ENCODE measurements at places on chromosomes 13 and 19.

- no peak for DNase-seq
Observed at GRCh38 chr19:8143041-8143440, 6.4 kb downstream of the FBN3 start.

- no peak for DNase-seq
Observed at GRCh38 chr13:20431687-20432384, 93.8 kb downstream of the CRYL1 start.

GRCh38 chr13:58906329-58907007 is 1257.3 kb downstream of the DIAPH3 start:
- no peak for DNase-seq

- no peak for DNase-seq
Observed at GRCh38 chr19:45045671-45046353, 7.0 kb downstream of the CLASRP start.

- no peak for DNase-seq
Observed at GRCh38 chr19:10587022-10587838, at the start of gene AP1M2. TSS of gene AP1M2 (minus strand) at chr19:10587312. CDS start at chr19:10587231, 81 bp downstream.

- no peak for DNase-seq
Observed at GRCh38 chr19:6753178-6754031, 13.8 kb downstream of the SH2D3A start.

DNA sequence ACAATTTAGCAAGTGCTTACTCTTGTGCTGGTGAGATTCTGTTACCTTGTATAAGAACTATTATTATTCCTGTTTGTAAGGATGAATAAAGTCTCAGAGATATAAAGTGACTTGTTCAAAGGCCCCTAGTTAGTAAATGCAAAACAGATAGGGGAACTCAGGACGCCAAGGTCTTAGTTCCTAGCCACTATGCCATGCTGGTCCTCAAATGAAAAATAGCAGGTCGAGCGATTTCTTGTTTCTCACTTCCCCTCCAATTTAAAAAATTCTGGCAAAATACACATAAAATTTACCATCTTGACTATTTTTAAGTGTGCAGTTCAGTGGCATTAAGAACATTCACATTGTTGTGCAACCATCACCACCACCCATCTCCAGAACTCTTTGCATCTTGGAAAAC is 1.1 kb downstream of the TECR start:
- no peak for DNase-seq

GRCh38 chr13:82758044-82758443 is 1124.2 kb downstream of the SLITRK1 start:
- DNase-seq: no peak

- DNase-seq: no peak
Observed at GRCh38 chr19:16476401-16476800, 4.6 kb upstream of the EPS15L1 start.

DNA sequence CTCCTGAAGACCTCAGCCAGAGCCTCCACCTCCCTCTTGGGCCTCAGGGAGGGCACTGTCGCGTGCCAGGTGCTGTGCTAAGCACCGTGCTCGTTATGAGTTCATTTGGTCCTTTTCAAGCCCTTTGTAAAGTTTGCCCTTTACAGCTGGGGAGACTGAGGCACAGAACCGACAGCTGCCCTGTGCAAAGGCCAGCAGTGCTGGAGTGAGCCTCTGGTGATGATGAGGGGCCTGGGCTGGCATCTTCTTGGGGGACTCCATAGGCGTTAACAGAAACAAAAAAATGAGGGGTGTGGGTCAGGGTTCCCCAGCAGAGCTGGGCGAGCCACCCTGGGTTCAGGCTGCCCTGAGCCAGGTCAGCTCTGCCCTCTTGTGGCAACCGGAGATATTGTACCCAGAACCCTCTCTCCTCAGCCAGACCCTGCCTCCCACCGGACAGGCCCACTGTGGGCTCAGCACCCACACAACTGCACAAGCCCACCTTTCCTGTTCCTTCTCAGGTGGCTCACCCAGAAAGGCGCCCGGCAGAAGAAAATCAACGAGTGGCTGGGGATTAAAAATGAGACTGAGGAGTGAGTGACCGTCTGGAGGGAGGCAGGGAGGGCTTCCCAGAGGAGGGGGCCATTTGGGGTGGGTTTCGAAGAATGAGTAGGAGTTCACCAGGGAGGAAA is 5.5 kb upstream of the IFI30 start:
- no peak for DNase-seq

DNA sequence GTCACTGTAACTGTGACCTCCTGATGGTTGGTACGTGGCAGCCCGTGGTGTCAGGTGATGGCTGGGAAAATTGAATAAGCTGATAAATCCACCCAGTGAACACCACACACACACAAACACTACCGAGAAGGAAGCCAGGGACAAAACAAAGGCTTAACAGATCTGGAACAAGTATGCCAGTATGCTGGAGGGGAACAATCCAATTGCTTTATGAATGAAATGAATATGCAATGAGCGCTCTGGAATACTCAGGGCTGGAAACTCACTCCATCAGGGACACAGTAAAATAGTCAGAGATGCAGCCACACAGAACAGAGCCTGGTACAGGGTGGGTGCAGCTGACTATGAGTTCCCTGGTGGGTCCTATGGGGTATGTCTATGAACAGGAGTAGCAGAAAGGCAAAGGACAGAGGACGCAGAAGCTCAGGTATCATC is 16.7 kb downstream of the TMTC4 start:
- no peak for DNase-seq

DNA sequence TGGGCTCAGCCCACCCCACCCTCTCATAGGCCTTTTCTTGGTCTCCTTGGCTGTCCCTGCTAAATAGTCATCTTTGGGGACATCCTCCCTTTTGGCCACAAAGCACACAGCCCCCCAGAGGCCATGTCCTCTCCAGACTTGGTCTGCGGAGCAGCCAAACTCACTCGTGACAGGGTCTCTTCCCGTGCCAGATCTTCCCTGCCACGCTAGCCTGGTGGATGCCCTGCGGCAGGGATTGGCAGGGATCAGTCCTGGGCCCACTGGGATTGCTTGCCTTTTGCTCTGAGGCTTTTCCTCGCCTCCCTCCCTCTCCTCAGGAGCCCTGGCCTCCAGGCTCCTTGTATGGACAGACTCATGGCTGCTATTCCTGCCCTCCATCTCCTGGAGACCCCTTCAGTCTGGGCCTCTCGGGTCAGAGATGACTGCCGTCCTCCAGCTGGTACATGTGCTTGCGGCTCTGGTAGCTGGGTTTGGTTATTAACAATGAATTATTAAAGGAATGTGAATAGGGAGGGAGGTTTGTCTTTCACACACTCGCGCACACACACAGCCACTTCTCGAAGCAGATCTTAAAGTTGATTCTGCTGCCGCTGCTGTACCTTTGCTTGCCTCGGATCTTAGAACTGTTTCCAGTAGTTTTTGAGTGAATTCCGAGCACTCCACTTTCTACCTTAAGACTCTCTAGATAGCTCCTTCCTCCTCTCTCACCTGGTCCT is 45.1 kb downstream of the NFIX start:
- no peak for DNase-seq

GRCh38 chr13:23859904-23860303 is 29.3 kb downstream of the MIPEP start:
- no peak for DNase-seq

GRCh38 chr19:2777952-2778683 is 5.0 kb downstream of the SGTA start:
- DNase-seq: no peak

GRCh38 chr13:51632591-51633362 is 48.5 kb downstream of the WDFY2 start:
- DNase-seq: no peak

DNA sequence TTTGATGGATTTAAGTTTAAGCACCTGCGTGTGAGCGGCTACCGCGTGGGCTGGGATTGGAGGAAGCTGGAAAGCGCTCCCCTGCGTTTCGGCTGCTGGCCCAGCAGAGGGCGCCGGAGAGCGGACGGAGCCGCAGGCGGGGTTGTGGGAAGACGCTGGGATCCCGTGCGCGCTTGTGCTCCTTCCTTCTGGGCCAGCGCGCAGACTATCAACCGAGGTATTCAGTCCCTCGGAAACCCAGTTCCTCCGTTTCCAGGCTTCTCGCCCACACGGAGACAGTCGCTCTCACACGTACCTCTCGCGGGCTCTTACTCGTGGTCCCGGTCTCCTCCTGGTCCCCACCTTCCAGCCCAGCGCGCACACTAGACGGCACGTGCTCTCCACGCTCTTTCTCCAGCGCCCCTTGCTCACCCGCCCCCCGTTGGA is 28.8 kb downstream of the EPN1 start:
- DNase-seq: peak; percentile 26

- DNase-seq: peak; percentile 72
Observed at GRCh38 chr19:37817180-37817981, 38.0 kb upstream of the ZNF573 start.

- no peak for DNase-seq
Observed at GRCh38 chr19:13848340-13848677, 28.6 kb upstream of the NANOS3 start.

GRCh38 chr19:35908010-35908441 is at the start of gene TYROBP:
TSS of gene TYROBP (minus strand) at chr19:35908295. CDS start at chr19:35908228, 67 bp downstream.
- DNase-seq: no peak

- DNase-seq: no peak
Observed at GRCh38 chr13:60619461-60619860, 222.4 kb downstream of the TDRD3 start.

GRCh38 chr13:27988520-27988919 is at the start of gene URAD:
TSS of gene URAD (minus strand) at chr13:27988693. CDS start at chr13:27988637, 56 bp downstream.
- DNase-seq: no peak

- no peak for DNase-seq
Observed at GRCh38 chr19:56933014-56933705, 92.6 kb upstream of the PEG3 start.

DNA sequence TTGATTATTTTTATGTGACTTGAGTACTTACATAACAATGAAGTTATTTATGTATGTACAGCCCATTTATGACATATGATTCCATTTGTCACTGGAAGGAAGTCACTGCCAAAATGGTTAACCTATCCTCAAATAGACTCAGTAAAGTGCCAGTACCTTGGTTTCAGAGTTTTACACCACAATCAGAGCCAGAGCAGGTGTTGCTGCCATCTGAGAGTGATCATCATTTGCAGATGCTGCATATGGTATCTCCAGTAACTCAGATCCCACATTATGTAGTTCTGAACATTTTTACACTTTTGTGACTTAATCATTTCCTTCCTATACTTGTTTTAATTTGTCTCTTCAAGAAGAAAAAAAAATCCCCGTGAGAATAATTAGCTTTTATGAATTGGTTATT is 313.3 kb downstream of the HS6ST3 start:
- no peak for DNase-seq

GRCh38 chr13:72427757-72428528 is 299.5 kb downstream of the MZT1 start:
- DNase-seq: no peak

GRCh38 chr13:81738364-81738763 is 1397.4 kb upstream of the SPRY2 start:
- no peak for DNase-seq

GRCh38 chr13:105442949-105443699 is 1092.3 kb downstream of the EFNB2 start:
- no peak for DNase-seq

DNA sequence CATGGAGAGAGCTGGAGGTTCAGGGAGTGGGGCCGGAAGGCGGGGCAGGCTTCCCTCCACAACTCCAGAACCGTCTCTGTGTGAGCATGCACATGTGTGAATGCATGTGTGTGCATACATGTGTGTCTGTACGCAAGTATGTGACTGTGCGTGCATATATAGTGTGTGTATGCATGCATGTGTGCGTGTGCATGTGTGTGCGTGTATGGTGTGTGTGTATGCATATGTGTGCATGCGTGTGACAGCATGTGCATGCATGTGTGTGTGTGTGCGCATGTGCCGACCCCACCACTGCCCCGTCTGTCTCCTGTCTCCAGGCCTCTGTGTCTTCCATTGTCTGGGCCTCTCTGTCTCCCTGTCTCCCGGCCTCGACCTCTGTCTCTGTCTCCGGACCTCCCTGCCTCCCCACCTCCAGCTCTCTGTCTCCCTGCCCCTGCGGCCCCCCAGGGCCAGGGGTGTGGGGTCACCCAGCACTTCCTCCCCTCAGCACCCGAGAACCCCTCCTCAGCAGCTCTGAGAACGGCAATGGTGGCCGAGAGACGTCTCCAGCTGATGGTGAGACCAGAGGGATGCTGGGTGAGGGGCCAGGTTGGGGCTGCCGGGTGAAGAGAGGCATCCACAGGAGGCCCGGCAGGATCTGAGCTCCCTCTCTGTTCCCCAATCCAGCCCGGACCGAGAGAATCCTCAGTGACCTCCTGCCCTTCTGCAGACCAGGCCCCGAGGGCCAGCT is 22.5 kb downstream of the ARHGEF1 start:
- DNase-seq: no peak

GRCh38 chr13:52599037-52599847 is 43.0 kb upstream of the HNRNPA1L2 start:
- no peak for DNase-seq

DNA sequence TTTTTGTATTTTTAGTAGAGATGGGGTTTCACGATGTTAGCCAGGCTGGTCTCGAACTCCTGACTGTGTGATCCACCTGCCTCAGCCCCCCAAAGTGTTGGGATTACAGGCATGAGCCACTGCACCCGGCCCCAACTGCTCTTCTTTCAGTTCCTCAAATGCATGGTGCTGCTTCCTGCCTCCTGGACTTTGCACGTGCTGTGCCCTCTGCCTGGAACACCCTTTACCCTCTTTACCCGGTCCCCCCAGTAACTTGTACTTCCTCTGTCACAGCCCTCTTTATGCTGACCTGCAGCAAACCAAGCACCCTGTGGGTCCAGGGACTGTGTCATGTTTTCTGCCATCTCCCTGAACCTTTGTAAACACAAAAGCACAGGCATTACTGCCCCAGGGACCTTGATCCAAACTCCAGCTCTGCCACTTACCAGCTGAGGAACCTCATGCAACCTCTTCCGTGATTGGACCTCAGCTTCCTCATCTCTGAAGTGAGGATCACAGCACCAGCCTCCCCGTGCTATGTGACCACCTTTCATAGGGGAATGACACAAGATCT is 3.8 kb downstream of the BLVRB start:
- no peak for DNase-seq

- DNase-seq: no peak
Observed at GRCh38 chr13:110824702-110825300, 90.1 kb downstream of the ANKRD10 start.

DNA sequence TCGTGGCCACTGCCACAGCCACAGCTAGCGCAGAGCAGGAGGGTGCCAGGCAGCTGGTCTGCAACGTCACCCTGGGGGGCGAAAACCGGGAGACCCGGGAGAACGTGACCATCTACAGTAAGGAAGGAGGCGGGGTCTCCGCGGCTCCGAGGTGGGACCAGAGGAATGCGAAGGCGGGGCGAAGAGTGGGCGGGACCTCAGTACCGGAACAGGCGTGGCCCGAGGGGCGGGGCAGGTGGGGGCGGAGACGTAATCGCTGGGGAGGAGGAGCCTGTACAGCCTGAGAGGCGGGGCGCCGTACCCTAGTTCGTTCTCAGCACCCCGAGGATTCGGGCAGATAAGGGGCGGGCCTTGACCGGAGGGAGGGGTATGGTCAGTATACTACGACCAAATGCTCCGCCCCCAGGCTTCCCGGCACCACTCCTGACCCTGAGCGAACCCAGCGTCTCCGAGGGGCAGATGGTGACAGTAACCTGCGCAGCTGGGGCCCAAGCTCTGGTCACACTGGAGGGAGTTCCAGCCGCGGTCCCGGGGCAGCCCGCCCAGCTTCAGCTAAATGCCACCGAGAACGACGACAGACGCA is 2.5 kb downstream of the ICAM5 start:
- no peak for DNase-seq
